SW480 (cell line): ENCODE measurements at places on chromosomes 4 and X.

- DNase-seq: no peak
These were observed 6.6 kb downstream of the MGST2 start for GRCh38 chr4:139672215-139672614.

DNA sequence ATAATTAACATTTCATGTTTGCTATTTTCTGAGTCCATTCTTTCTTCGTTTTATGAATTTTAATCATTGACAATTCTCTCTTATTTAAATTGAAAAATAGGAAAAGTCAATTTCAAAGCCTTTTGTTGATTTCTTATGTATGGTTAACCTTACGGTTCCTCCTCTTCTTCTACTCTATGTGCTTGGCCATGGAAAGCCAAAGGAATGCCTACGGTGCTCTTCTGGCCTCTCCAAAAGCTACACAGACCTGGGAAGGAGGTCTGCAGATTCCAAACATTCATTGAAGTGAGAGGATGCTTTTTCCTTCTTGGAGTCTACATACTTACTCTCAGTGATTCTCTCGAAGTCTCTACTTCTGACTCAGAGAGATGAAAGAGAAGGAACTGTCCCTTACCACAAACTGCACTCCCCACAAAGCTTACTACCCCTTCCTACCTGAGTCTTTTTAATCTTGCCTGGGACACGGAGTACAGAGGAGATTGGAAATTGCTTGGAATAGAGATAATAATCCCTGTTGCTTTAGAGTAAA is 863.1 kb upstream of the FTHL17 start:
- DNase-seq: no peak

GRCh38 chr4:4368809-4369580 is 17.9 kb upstream of the NSG1 start:
- DNase-seq: no peak

DNA sequence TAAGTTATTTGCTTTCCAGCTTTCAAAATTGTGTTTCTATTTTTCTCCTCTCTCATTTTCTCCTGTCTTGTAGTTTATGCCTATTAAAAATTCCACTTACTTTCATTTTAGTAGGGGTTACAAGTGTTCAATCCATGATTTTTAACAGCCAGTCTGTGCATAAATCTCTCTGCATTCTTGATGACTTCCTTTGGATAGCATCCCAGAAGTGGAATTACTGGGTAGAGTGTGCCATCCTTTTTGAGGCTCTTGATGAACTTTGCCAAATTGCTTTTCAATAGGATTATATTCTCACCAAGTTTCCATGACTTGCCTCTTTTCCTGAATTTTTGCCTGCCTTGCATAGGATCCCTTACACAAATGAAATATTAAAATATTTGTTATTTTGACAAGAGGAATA is 58.5 kb downstream of the DIPK2B start:
- DNase-seq: no peak

GRCh38 chr4:132003593-132003992 is 1145.5 kb upstream of the PCDH10 start:
- DNase-seq: no peak

GRCh38 chr4:99507349-99507748 is 3.5 kb upstream of the C4orf17 start:
- no peak for DNase-seq

DNA sequence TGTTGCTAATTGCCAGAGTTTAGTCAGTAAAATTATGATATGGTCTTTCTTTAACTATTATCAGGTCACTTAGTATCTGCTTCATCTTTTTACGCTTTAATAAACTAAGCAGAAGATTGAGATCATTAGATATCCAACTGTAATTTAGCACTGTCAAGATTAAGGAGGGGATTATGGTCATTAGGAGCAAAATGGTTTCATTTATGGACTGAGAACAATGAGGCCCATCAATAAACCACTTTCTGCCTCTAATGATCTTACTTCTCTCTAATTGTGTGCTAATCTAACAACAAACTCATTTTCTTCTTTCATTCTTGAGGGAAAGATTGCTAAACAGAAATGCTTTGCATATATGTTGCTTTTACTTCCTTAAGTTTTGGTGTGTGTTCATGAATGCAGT is 340.4 kb downstream of the RPA4 start:
- no peak for DNase-seq

DNA sequence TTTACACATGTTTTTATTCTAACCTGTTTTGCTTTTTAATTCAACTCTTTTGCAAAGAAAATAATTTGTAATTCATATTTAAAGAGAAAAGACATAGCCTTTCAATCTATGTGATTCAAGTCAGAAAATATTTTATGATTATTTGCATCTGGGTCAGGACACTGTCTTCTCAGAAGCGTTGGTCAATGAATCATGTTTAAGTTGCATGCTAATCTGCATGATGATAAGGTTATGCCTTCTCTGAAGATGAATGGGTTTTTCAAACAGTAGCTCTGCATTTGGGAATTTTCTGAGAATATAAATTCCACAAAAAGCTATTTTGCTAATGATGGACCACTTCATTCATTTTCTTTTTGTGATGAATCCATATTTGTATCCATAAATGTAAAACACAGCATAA is 282.5 kb downstream of the TMA16 start:
- DNase-seq: no peak

GRCh38 chr4:69830560-69831269 is 29.2 kb downstream of the SULT1E1 start:
- DNase-seq: no peak

DNA sequence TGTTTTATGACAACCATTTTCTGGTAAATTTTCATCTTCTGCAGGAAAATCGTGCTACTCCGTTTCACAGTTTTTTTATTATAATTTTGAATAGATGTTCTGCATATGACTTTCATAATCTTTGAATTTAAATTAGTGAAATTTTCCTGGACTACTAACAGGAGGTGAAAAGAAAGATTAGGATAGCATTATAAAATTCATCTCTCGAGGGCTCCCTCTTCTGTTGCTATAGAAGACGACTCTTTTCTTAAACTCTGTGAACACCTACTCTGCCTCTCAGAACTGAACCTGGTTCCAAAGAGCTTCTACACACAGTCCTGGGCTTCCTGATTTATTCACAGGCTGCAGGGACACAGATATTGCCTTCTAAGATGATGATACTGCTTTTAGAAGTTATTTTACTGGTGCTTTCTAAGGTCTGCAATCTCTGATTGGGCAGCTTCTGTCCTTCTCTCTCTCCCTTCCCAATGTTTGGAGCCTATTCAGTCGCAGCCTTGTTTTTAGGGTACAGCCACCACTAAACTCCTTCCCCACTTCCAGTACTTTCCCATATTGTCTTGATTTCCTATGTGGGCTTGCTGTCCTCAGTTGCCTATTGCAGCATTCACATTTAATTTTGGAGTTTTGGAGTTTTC is 10.1 kb upstream of the SAP30 start:
- no peak for DNase-seq

GRCh38 chrX:112761242-112762207 is 79.1 kb downstream of the AMOT start:
- no peak for DNase-seq

GRCh38 chr4:16123356-16124084 is 39.7 kb upstream of the PROM1 start:
- DNase-seq: peak; percentile 52

DNA sequence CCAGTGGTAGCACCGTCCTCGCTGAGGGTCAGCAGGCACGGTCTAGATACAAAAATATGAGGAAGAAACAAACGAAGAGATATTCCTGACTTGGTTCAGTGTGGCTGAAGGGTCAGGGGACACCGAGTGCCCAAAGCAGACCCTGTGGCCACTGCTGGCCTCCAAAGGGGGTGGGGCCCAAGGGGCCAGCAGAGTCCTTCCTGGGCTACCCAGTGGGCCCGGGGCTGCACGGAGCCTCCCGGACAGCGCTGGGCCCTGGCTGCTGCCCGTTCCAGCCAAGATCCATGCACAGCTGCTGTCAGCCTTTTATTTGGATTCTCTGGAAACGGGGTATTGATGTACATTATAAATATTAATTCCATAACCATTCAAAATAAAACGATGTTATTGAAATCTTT is 20.4 kb downstream of the NELFA start:
- DNase-seq: no peak

- no peak for DNase-seq
These were observed 27.5 kb upstream of the VBP1 start for GRCh38 chrX:155188786-155189185.

DNA sequence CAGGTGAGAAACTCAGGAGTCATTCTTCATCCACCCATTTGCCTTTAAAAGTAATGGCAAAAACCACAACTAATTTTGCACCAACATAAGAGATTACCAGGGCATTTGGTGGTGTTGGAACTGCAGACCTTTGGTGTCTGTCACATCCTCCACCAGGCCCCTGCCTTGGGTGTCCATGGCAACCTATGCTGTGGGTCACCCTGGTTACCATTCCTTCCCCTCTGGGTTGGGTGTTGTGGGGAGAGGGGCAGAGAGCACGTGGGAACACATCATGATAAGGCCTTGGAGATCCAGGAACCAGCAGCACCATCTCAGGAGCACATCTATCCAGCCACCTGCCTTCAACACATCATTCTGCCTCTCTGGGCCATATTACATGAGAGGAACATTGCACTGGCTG is 77.3 kb downstream of the CHRNA9 start:
- DNase-seq: no peak

- DNase-seq: no peak
These were observed 33.0 kb upstream of the CXCL8 start for GRCh38 chr4:73707269-73707875.

DNA sequence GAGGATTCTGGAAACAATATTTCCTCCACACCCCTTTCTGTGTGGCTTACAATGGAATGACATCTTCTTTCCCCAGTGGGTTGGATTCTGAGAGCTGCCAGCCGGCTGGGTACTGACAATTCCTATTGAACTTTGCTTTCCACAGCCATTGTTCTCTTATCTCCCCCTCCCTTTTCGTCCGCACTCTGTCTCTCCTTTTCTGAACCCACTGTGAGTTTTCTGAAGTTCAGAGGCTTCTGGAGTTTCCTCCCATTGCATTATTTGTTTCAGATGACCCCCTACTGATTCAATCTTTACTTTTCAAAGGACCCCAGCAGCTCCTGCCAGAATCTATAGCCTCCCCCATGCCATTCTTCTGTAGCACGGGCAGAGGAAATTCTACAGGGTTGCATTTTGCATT is 10.4 kb downstream of the SMPX start:
- DNase-seq: no peak

- DNase-seq: no peak
These were observed 57.7 kb upstream of the PDLIM3 start for GRCh38 chr4:185592845-185593488.

GRCh38 chr4:158540125-158540907 is 18.6 kb downstream of the RXFP1 start:
- no peak for DNase-seq

DNA sequence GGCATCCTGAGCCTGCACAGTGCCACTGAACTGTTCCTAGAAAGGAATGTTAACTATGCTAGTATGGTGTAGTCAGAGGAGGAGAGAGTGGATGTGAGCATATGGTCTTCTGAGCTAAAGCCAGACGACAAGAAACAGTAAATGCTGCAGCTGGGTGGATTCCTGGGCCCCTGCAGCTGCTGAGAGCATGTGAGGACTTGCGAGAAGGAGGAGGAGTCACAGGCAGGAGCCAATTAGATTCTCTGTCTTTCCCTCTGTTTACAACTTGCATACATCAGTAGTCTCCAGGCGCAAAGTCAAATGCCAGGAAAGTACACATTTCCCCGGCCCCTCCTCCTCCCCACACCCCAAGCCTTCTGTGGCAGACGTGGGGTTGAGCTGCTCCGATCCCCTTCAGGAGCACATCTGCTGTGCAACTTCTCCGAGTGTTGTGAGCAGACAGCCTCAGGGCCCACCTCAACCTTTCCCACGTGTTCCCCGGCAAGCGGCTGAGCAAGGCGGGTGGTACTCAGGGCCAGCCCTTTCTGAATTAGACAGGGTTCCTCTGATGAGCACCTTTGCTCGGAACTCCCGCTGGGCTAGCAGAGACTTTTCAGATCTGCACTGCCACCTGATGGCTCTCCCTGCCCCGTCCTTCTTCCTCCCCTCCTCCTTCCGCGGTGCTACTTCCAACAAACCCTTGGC is 108.7 kb upstream of the ATP6AP2 start:
- DNase-seq: peak; percentile 70

GRCh38 chr4:85886665-85887064 is 411.7 kb downstream of the ARHGAP24 start:
- DNase-seq: no peak
